ENCODE measurements at places on chromosomes 5 and 9.
A peak's percentile ranks its signal among the peaks of the same experiment; 100 is the strongest.

GRCh38 chr5:178186427-178186826, 744 bp downstream of the GMCL2 start:
- DNase-seq: no peak

DNA sequence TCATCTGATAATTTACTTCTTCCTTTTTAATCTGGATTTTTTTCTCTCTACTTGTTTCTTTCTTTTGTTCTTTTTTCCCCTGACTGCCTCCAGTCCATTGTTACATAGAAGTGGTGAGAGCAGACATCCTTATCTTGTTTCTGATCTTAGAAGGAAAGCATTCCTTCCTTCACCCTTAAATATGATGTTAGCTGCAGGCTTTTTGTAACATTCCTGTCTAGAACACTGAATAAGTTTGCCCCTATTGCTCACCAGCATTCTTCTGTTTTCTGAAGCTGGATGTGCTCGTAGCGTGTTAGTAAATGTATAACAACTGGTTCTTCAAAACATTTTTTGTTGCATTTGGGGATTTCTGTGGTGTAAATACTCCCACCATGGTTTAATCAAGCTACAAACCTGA, 136.7 kb upstream of the NFIL3 start:
- no peak for DNase-seq

DNA sequence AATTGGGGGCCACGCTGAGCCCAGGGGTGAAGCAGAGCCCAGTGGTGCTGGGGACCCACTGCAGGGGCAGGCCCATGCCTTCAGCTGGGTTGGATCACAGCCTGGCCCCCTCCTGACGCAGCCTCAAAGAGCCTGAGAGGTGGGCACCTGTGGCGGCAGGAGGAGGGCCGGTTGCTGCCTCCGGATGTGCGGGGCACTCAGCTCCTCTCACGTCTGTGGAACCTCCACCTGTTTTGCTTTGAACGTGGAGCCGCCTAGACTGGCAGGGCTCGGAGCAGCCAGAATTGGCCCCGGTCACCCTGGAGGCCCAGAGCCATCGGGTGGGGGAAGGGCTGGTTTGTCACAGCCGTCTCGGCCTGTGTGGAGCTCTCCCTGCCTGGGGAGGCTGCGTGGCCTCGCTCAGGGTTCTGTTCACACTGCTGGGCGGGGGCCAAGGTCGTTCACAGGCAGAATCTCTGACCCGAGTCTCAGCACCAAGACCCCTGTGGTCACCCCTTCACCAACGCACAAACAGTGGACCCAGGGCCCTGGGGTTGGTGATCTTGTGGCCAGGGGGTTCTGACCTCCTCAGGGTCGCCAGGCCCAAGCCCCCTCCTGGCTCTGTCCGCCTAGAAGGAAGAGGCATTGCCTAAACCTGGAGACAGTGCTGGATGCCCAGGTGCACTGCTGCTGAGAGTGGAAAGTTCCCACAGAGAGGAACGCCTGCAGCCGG, 9.2 kb upstream of the SLC9A3 start:
- DNase-seq: no peak

DNA sequence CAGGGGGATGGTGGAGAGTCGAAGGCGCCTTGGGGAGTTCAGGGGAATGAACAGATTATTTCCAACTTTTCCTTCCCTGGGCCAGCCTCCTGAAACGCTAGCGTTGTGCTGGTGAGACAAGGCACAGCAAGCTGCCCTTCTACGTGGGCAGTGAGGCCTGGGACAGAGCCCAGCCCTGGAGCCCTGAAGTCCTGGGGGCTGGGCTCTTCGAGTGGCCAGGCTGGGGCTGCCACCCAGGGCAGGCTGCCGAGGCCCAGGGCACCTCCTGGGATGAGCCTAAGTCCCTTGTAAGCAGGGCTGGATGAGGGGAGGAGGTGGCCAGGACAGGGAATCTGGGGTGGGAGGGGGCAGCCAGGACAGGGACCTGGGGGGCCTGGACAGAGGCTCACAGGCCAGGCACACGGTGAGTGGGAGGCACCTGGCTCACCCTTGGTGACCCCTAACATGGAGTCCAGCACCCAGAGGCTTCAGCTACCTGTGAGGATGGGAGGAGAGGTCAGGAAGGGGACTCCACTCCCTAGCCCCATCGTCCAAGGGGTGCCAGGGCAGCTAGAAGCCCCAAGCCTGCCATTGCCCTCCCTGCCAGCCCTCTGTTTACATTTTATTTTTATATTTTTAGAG, 1.3 kb upstream of the LCN12 start:
- no peak for DNase-seq

GRCh38 chr9:135223831-135224230, 136.4 kb downstream of the OLFM1 start:
- no peak for DNase-seq

- DNase-seq: no peak
Observed at GRCh38 chr5:173434270-173434669, 106.1 kb upstream of the STC2 start.

- DNase-seq: no peak
Observed at GRCh38 chr5:151571270-151572173, 19.6 kb downstream of the FAT2 start.

- no peak for DNase-seq
Observed at GRCh38 chr5:132530946-132531345, 12.4 kb downstream of the IL5 start.

DNA sequence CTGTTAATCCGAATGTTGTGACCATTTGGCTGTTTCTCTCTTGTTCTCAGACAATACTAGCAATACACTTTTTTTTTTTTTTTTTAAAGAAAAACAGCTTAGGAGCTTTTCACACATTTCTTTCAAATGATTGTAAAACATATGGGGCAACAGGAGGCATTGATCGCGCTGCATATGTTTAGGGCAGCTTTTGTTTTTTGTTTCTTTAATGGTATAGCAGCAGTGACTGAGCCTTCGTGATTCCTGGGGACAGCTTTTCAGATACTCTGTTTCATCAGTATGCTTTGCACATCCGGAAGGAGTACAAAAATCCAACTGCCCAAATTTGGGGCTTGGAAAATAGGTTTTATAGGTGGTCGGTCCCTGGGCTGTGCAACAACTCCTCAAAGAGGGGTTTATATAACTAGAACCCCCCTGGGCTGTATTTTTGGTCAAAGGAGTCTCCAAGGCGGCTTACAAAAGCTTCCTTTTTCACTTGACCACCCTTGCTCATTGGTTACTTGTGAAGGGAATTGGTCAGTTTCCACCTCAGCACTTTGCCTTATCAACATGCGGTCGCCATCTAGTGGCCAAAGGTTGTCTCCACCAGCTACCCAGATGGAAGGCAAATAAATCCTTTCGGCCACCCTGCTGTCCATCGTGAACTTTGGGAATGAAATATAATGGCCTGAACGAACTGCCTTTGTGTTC, 91.8 kb downstream of the PDE6A start:
- peak; percentile 41 for DNase-seq

- DNase-seq: no peak
Observed at GRCh38 chr9:133514460-133515239, 10.1 kb downstream of the MYMK start.

- DNase-seq: no peak
Observed at GRCh38 chr5:141951332-141951781, 6.6 kb downstream of the PCDH12 start.

DNA sequence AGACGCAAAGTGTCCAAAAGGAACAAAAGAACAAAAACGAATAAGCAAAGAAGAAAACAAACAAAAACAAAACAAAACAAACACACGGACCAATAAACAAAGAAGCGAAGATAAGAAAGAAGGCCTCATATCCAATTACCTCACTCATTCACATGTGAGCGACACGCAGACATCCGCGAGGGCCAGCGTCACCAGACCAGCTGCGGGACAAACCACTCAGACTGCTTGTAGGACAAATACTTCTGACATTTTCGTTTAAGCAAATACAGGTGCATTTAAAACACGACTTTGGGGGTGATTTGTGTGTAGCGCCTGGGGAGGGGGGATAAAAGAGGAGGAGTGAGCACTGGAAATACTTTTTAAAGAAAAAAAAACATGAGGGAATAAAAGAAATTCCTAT, 28.3 kb upstream of the WWC1 start:
- DNase-seq: no peak

GRCh38 chr5:37951946-37952721, 112.3 kb upstream of the GDNF start:
- no peak for DNase-seq

GRCh38 chr9:132873403-132873802, 4.7 kb downstream of the AK8 start:
- DNase-seq: no peak

DNA sequence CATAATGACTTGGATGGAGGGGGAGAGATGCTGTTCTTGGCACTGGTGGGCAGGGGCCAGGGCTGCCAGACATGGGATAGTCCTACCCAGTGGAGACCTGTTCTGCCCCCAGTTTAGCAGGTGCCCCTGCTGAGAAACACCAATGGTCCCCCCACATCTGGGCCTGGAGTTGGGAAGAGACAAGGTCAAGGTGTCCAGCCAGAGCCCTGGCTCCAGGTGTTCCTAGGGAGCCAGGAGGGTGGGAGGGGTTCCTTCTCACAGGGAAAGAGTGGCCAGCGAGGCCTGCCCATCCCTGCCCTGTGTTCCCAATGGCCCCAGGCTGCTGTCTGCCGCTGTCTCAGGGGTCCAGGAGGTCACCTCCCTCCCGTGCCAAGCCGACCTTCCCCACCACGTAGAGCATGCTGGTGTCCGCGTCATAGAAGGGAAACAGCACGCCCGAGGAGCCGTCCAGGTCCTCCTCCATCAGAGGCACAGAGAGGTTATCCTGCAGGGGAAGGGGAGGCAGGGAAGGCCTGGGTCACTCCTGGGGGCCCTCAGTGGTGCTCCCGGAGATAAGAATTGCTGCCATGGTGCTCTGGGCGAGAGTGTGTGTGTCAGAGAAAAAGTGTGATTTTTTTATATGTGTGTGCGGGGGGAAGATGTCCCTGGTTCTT, 11.7 kb upstream of the TRIM14 start:
- no peak for DNase-seq

DNA sequence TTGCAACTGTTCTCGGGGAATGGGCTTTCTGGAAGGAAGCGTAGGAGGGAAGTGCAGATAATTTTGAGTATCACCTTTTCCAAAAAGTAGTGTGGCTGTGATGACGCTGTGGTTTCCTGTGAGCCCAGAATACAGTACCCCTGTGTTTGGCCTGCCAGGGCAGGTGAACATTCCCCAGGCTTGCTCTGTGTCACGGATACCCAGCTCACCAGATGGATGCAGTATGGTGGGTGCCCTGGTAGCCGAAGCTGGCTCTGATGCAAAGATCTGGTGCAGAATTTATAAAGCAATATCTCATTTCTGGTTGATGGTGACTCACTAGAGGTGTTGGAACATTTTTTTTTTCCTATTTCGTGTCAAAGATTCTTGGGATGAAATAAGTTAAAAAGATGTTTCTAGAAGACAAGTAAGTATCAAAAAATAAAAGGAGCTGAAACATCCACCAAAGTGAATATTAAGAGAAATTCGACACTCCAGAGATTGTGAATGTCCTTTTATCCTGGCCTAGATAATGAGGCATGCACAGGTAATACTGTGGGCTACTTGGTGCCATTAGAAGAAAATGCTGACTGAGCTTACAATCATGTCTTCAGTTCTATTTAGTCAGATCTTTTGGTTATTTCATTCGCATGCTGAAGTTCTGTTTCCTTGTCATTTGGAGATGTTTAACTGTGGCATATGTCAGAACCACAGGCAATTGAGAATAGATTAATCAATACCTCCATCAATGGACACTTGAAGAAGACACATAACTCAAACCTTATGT, 200.1 kb downstream of the GADD45G start:
- DNase-seq: no peak

- DNase-seq: no peak
Observed at GRCh38 chr5:17314907-17315471, 97.6 kb downstream of the BASP1 start.
